ENCODE measurements at places on chromosomes 11 and 22.
A peak's percentile ranks its signal among the peaks of the same experiment; 100 is the strongest.

DNA sequence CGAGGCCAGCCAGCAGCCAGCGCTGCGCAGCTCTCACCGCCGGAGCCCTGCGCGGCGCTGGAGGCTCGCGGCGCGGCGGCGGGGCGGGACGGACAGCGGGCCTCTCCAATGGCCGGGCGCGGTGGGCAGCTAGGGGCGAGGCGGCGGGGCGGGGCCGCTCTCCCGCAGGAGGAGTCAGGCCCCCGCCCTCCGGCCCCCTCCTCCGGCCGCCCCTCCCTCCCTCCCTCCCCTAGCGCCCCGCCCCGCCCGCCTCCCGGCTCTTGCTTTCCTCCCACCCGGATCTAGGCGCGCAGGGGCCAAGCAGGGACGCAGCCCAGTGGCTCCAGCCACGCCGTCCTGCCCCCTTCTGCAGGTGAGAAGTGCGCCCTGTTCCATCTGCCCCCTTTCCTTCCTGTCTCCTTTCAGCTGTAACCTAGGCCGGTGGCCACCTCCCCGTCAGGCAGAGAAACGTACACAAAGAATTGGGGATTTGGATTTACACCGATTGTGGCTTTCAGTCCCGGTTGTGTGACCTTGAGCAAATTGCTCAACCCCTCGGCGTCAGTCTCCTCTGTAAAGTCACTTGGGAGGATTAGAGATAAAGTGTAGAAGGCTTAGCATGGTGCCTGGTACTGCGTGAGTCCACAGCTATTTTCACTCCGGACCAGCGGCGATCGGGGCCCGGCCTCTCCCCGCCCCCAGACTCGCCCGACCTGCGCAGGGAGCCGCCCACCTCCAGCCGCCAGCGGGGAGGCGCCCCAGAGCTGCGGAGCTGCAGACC is at the start of gene FZD4:
TSS of gene FZD4 (minus strand) at position 35 of the 760 bp plus-strand sequence. CDS start 310 bp downstream, outside the sequence.
- DNase-seq = peak; percentile 89

- no peak for DNase-seq
These were observed 13.4 kb downstream of the CRYBA4 start for GRCh38 chr22:26635117-26635516.

DNA sequence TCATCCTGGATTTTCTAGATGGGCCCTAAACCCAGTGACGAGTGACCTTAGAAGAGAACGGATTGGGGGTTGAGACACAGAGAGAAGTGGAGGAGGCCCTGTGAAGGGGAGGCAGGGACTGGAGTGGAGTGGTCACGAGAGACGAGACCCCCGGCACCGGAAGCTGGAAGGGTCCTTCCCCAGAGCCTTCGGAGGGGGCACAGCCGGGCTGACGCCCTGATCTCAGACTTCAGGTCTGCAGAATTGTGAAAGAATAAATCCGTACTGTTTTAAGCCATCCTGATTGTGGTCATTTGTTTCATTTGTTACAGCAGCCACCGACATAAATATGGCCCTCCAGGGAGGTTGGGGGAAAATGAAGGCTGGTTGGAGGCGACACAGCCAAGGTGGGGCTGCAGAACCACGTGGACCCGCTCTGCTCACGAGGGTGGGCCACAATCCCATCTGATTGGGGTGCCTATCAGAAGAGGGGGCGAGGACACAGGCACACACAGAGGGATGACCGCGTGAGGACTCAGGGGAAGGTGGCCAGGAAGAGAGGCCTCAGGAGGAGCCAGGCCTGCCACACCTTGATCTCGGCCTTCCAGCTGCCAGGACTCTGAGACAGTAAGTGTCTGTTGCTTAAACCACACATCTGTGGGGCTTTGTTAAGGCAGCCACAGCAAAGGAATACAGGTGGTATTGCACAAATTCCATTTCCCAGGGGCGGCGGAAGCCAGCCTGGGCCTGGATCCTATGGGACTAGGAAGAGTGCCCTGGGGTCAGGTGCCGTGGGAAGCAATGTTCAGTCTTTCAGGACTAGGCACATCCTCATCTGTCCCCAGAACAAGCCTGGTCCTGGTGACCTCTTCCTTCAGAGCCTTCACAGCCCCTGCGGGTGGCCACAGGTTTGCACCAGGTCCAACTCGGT is 73.3 kb upstream of the SHANK2 start:
- DNase-seq = no peak

- DNase-seq = no peak
These were observed at the start of gene MMP12 for GRCh38 chr11:102874852-102875251. MMP12 (minus strand) TSS chr11:102874982; CDS start chr11:102874937, 45 bp downstream.

DNA sequence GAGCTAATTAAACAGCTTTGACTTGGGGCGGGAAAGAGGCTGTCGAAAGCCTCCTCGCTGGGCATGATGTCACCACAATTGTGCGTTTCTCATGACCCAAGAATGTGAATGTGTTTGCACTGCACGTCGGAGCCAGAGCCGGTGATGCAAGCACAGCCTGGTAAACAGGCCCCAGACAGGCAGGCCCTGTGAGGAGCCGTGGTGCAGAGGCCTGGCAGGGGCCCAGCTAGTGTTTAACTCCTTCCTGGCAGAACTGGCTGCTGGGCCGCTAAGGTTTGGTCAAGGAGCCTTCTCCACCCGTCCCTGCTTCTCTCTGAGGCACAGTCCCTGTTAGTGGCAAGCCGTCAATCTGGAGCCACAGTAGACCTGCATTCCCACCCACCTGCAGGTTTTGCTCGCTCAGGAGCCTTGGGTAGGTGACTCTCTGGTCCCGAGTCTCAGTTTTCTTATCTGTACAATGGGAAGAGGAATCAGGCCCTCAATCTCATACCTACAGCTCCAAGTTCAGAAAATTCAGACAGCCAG is 25.4 kb upstream of the SMTN start:
- no peak for DNase-seq

Data from RPMI8226 (cell line).